ENCODE measurements at places on chromosomes 3 and 15.

DNA sequence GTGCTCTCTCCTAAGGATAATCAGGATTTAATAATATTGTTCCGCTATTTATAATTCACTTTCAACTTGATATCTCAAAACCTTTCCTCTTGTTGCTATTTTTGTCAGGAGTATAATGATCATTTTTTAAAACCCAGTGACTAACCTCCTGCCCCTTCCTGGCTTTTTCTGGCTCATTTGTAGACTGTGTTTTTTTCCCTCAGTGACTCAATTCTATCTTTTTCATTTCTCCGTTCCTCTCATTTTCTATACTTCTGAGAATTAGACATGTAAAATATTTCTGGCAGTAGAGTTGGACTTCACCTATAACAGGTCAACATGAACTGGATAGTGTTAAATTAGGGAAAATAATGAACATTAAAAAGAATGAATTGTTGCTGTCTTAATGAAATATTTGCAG is 490.7 kb downstream of the EDEM1 start:
- no peak for DNase-seq

GRCh38 chr3:172717493-172718088 is 6.7 kb upstream of the NCEH1 start:
- DNase-seq: no peak

DNA sequence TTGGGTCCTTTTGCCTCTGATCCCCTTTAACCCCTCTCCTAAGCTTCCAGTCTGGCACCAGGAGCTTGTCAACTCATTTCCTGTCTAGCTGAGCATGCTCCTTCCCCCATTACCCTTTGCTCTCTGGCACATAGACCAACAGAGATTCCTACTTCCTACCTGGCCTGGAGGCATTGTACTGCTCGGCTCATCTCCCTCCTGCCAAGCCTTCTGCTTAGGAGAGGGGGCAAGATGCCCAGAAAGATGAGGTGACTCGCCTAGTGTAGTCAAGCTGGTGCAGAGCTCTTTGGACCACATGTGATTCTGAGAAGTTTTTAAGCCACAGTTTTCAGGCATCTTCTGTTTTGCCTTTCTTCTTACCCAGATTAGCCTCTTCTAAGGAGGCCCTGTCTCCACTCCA is 95.4 kb downstream of the ZNF621 start:
- DNase-seq: no peak

DNA sequence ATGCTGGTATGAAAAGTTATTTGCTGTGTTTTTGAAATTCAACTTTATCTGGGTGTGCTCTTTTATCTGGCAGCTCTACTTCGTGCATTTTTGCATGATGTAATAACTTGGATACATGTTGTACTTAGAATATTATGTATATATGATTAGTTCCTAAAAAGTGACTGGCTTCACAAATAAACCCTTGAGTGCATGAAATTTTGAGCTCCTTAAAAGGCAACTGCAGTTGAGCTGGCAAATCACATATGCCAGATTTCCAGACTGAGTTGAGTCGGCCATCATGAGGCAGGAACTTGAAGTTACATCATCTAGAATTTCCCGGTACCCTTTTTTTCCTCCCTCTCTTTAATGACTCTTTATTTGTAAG is 162.5 kb downstream of the FNDC3B start:
- no peak for DNase-seq

GRCh38 chr3:135691240-135691639 is 274.3 kb upstream of the PPP2R3A start:
- DNase-seq: no peak

DNA sequence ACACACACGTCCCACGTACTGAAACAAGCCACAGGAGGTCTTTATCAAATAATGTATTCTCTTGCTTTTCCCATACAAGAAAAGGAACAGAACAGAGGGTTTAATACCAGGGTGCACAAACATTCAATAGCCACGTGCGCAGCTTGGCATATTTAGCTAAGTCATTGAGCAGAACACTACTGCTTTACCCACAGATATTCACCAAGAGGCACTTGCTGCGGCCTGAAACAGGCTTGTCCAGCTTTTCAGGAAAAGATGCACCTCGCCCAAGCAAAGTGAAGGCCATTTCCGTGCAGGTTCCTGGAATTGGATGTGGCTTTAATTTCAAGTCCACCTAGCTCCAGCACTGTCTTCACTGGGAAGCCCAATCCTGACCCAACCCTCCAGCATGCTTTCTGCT is 17.6 kb downstream of the ZDHHC3 start:
- no peak for DNase-seq

DNA sequence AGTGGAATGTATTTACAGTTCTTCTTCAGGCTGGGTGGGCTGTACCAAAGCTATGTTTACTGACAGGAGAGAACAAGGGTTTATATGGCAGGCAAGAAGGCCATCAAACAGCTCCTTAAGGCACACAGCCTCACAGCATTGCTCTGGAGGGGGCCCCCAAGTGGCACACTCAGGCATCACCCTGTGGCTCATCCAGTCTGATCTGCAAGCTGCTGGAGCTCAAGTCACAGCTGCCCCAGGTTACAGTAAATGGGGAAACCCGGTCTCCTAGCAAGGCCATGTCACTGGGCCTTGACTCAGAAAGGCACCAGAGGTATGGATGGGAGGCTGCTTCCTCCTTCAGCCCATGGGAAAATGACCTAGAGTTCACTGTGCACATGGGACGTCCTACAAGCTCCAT is 67.5 kb downstream of the TFG start:
- DNase-seq: no peak

- no peak for DNase-seq
These were observed 64.8 kb upstream of the LMCD1 start for GRCh38 chr3:8436661-8437287.

GRCh38 chr3:115788921-115789470 is 165.7 kb downstream of the GAP43 start:
- no peak for DNase-seq

DNA sequence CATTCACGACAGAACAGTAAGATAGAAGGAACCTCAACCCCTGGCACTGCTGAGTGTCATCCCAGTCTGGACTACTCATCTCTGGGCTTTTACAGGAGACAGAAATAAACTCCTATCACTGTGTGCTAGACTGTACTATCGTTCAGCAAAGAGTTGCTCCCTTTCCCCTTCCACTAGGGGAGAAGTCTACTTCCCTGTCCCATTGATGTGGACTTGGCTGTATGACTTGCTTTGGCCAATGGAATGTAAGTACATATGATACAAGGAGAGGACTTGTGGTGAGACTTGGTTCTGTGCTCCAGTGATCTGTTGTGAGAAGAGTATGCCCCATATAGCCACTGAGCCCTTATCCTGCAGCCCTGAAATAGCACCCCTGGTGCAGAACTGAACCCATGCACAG is 5.3 kb upstream of the KIF7 start:
- DNase-seq: no peak

GRCh38 chr3:43496740-43497375 is 125.0 kb downstream of the ANO10 start:
- no peak for DNase-seq

- DNase-seq: no peak
These were observed 15.9 kb upstream of the GATA2 start for GRCh38 chr3:128508852-128509251.

DNA sequence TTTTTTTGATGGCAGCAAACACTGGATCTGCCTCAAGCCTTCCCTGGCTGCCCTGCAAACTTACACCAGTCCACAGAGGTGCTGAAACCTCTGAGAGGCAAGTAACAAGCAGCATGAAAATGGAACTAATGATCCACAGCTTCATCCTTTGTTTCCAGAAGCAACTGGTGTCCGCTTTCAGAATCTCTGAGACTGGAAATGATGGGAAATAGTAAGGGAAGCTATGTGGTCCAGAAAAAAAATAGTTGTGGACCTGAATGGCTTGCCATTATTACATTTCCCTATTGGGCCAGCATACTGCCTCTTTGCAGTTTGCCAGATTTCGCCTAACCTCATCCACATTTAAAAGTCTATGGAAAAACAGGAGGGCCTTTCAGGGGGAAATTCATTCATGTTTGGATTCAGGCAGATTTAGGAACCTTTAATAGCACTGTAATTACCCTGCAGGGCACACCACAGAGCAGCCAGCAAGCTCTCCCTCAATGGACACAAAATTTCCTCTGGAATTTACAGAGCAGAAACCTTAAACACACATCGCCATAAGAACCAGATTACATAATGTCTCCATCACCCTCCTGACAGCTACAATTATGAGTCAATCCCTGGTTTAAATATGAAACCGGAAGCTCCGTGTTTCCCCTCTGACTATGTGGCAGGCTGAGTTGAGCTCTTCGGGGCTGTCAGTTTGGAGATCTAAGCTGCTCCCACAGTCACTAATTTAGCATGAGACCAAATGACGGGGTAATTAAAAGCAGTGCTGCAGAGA is 134.4 kb downstream of the TMCO5A start:
- no peak for DNase-seq

GRCh38 chr15:85890620-85890980 is 95.9 kb upstream of the KLHL25 start:
- DNase-seq: no peak

DNA sequence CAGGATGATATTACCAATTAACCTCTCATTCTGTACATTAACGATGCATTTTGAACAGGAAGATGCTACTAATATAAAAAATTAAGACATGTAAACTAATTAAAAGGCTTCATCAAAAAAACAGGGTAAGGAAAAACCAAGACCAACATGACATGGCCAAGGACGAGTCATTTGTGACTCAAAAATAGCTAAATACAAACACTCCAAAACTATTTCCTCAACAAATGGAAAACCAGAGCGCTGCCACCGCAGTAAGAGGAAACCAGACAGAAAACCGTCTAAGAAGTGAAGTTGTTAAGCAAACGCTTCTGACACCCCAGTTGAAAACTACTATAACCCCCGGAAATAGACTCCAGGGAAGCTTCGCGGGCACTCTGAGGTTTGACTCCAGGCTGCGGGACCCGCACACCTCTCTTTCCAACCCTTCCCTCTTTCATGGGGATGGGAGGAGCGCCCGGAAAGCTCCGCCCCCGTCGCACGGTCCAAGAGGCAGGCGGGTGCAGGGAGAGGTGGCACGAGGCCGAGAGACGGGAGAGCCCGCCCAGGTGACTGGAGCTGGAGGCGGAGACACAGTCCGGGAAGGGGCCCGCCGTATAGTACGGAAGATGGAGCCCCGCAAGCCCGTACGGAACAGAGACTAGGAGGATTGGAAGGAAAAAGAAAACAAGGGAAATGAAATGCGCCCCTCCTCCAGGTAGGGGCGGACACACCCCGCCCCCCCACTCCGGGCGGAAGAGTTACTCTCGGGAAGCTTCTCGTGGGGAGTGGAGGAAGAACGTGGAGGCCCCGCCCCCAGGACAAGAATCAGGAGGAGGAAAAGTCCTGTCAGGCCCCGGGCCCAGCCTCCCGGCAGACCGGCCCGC is 708 bp downstream of the DCAF1 start:
- DNase-seq: peak; percentile 96

GRCh38 chr3:190008432-190008831 is 112.3 kb downstream of the P3H2 start:
- DNase-seq: no peak

DNA sequence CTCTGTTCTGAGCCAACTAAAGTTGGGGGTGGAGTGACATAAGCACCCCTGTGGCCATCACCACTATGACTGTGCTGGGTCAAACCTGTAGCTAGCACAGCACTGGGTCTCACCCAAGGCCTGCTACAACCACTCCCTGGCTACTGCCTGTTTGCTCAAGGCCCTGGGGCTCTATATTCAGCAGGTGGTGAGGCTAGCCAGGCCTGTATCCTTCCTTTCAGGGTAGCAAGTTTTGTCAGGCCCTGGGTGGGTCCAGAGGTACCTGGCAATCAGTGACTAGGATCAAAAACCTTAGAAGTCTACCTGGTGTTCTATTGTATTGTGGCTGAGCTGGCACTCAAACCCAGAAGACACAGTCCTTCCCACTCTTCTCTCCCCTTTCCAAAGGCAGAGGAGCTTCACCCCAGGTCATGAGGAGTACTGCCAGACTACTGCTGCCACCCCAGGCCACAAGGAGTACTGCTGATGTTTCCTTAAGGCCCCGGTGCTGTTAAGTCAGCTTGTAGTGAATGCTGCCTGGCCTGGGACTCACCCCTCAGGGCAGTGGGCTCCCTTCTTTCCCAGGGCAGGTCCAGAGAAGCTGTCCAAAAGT is 170.8 kb downstream of the IGSF11 start:
- no peak for DNase-seq

- DNase-seq: no peak
These were observed 60.4 kb upstream of the SPPL2A start for GRCh38 chr15:50825946-50826345.
